ENCODE measurements at places on chromosomes 2 and 18.
A peak's percentile ranks its signal among the peaks of the same experiment; 100 is the strongest.

DNA sequence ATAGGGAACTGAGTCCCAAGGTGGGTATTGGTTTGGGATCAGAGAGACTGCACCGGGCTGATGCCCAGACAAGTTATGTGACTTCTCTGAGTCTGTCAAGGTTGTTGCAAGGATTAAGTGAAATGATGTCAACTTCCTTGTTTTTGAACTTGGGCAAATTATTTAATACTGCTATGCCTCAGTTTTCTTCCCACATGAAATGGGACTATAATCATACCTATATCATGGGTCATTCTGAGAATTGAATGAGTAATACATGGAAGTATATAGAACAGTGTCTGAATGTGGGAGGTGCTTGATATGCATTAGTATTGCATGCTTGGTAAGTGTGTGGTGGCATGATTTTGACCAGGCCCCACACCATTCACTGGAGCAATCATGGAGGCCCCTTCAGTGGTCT, 99.0 kb downstream of the PRKCE start:
- DNase-seq: no peak

DNA sequence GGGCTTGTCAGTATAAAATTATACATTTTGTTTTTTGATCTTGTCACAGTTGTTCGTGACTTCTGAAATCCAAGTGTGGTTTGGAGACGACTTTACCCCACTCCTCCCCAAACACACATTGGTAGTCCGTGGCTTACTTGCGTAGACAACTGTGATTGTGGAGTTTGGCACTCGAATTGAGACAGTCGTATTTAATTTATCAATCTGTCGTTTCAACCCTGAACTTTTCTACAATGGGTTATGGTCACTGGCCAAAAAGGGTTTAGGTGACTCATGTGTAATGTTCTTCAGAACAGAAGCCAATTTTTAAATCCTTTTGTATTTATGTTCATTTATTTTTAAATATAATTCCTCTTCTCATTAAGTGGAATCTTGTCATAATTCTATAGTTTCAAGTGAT, 129.9 kb downstream of the SPTBN1 start:
- DNase-seq: no peak

DNA sequence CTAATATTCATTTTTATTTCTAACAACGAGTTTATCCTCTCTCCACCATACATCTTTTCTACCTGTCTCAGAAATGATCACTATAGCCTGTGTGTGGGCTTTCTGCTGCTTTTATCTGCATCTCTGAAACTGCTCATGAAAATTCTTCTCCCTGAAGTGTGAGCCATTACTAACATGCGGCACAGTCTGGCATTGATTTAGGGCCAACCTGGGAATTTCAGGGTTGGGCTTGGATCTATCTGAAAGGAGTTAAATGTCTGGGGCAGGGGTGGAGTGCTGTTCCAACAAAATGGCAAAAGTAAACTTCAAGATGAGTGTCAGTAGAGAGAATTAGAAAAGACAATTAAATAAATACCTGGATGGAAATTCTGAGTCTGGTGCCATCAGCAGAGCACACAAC, 198.2 kb upstream of the OSR1 start:
- DNase-seq: no peak

DNA sequence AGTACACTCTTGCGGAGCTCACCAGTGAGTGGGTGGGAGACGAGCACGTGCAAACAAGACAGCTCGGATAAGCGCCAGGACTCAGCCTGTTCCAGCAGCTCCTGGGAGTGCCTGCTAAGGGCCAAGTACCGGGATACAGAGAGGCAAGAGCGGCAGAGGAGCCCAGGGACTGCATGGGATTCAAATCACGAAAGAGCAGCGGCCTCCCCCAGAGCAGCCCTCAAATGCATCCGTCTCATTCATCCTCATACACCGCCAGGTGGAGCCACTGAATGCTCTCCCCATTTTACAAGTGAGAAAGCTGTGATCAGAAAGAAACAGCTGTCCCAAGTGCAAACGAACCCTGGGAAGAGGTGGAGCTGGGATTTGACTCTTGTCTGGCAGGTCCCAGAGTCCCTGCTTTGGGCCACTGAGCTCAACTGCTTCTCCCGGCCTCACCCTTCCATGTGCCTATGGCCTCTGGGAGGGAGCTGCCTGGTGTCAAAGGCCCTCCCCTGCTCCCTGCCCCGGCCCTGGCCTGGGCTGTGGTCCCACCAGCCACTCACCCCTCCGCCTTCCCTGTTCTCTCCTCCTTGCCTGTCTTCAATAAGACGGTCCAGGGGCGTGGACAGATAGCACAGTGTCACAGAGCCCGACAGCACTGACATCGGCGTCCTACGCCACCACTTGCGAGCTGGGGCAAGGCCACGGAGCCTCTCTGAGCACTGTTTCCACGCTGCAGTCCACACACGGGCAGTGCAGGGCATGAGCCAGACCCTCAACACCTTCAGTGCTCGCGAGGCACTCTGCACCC, 72.8 kb upstream of the TAF1B start:
- peak; percentile 73 for DNase-seq

- DNase-seq: no peak
Measured at GRCh38 chr18:31723639-31723989, 37.1 kb downstream of the SLC25A52 start.

- DNase-seq: no peak
Measured at GRCh38 chr18:4986677-4987076, 210.4 kb downstream of the AKAIN1 start.

DNA sequence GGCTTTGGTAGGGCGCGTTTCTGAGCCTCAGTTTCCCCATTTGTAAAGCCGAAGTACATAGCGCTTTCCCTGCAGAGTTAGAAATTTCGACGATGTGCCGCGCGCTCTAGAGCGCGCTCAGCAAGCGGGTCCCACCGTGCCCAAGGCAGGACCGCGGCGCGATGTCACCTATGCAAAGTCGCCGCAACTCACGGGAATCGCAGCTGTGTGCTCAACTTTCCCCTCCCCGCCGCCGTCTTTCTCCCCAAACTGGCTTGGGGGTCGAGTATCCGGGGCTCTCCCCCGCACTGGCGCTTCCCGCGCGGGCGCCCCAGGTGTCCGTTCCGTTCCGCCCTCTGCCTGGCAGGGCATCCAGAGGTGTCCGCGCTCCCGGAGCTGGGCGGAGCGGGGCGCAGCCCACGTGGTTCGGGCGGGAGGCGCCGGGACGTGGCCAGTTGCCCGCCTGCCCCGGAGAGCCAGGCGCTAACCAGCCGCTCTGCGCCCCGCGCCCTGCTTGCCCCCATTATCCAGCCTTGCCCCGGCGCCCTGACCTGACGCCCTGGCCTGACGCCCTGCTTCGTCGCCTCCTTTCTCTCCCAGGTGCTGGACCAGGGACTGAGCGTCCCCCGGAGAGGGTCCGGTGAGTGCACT, at the start of gene MLPH:
Gene MLPH, plus strand, starts transcription at position 433 of the 630 bp plus-strand sequence. CDS start 6,176 bp downstream, outside the sequence.
- peak; percentile 71 for DNase-seq

GRCh38 chr2:134336352-134336751, 82.5 kb downstream of the MGAT5 start:
- no peak for DNase-seq

DNA sequence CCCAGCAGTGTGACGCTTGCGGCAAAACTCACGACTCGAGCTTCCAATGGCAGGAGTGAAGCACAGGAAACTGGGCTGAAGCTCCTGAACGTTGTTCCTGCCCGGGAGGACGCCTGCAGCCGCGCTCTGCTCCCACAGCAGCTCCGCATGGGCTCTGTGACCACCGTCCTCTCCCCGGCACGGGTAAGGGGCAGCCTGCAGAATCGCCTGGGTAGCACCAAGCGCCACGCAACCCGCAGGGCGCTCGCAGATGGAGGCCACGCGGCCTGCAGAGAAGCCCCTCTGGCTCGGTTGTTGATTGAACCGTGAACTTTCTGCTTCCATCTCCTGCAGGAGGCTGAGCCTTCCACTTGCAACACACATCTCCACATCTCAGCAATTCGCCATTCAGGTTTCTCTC, 63.3 kb upstream of the ZNF236 start:
- no peak for DNase-seq

- no peak for DNase-seq
Measured at GRCh38 chr18:75052475-75052874, 156.5 kb downstream of the PTGR3 start.

DNA sequence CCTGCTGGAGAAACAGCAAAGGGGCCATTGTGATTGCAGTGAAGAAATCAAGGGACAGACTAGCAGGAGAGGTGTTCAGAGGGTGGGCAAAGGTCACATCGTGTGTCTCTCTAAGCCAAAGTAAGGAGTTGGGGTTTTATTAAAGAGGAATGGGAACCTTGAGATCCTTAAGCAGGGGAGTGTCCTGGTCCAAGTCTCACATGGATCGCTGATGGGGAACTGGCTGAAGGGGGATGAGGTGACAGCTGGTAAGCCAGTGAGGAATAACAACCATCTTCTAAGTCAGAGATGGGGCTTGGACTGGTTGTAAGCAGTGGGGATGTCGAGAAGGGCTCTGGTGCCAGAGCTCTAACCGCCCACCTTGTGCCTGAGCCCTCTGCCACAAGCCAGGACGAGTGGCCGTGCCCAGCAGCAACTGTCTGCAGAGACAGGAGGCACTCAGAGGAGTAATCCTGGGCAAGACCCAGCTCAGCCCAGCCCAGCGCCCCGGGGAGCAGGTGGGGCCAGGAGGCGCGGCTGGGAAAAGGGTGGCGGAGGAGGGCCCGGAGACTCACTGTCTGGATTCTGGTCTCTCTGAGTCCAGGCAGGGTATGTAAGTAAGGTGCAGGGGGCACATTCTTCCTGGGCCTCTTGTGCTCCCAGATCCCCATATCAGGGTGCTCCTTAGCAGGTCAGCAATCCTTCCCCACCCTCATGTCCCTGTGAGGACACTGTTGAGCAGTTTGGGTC, 13.7 kb downstream of the WNT10A start:
- no peak for DNase-seq

DNA sequence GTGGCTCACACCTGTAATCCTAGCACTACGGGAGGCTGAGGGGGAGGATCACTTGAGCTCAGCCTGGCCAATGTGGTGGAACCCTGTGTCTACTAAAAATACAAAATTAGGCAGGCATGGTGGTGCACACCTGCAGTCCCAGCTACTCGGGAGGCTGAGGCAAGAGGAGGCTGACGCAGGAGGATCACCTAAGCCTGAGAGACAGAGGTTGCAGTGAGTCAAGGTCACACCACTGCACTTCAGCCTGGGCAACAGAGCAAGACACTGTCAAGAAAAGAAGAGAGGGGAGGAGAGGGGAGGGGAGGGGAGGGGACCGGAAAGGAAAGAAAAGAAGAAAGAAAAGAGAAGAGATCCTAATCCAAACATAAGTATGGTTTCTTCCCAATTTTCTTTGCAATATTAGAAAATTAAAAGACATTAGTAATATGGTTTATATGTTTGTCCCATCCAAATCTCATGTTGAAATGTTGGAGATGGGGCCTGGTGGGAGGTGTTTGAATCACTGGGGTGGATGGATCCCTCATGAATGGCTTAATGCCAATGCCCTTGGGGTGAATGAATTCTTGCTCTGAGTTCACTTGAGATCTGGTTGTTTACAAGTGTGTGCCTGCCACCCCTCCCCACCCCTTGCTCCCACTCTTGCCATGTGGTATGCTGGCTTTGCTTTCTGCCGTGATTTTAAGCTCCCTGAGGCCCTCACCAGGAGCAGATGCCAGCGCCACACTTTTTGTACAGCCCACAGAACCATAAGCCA, 50.7 kb downstream of the TRIP12 start:
- no peak for DNase-seq
